WTC11 (cell line): ENCODE measurements at places on chromosomes 2 and 18.

DNA sequence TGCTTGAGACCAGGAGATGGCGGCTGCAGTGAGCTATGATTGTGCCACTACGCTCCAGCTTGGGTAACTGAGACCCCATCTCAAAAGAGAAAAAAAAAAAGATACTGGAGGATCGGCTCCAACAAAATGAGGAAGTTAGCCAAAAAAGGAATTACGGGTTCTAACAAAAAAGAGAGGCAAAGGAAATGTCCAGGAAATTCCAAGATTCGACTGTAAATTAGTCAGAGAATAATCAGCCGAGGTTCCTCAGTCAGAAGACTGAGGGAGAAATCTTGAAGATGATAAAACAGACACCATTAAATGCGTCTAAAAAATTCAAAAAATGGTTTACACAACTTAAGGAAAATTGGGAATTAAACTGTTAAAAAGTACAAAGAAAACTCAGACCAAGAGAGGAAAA lies 89.5 kb downstream of the AAK1 start:
- no peak for DNase-seq

GRCh38 chr2:27494944-27495554 lies at the start of gene FNDC4:
TSS of gene FNDC4 (minus strand) at chr2:27495200. CDS start at chr2:27494679, 521 bp downstream.
- peak; percentile 68 for DNase-seq

GRCh38 chr2:70399046-70399445 lies 97.2 kb upstream of the FAM136A start:
- no peak for DNase-seq

GRCh38 chr2:68044099-68044498 lies 18.7 kb downstream of the C1D start:
- DNase-seq, result no peak

DNA sequence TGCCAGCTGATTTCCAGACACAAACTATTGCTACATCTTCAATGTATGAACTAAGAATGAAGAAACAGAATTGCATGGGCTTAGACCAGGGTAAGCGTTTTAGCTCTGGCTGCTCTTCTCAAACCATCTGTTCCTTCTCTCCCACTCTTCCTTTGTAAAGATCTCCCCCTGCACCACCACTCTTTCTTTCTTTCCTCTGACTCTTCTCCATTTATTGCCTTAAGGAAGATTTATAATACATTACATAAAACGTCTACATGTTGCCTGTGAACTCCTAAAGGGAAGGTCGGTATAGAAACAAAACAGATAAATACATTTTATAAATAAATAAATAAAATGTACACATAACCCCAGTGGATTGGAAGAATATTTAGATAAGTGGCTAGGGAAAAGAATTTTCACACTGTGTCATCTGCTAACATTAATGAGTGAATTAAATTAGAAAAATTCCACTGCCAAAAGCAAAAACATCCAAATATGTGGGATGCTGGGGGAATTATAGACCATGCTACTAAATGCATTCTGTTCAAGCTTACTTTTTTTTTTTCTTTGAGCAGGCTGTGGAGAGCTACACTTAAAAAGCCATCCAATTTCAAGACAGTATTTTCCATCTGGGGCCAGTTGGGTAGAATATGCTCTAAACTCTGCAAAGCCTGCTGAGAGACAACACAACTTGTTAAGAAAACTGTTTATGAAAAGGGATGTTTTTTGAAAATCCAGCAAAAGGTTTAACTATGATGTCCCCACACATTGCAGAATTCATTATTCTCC lies 41.5 kb downstream of the NCKAP5 start:
- no peak for DNase-seq

- peak; percentile 57 for DNase-seq
Measured at GRCh38 chr18:48543228-48543627, 4.4 kb downstream of the CTIF start.

GRCh38 chr2:233443511-233444183 lies 89.4 kb downstream of the DGKD start:
- peak; percentile 80 for DNase-seq

DNA sequence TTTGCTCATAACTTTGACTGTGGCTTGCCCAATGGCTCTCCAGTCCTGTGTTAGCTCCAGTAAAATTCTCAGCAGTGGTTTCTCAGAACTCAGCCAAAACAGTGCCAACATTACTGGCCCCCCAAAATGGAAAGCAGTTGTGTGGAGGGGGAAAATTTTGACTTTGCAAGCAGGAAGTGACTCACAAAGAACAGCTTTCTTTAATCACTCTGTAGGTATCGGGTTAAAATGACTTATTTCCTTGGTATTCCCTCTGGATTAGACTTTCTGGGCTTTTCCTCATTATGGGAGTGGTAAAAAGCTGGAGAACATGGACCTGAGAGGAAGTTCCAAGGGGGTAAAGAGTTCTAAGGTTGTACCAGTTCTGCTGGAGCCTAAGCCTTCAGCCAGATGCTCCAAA lies 175.7 kb upstream of the RND3 start:
- no peak for DNase-seq

DNA sequence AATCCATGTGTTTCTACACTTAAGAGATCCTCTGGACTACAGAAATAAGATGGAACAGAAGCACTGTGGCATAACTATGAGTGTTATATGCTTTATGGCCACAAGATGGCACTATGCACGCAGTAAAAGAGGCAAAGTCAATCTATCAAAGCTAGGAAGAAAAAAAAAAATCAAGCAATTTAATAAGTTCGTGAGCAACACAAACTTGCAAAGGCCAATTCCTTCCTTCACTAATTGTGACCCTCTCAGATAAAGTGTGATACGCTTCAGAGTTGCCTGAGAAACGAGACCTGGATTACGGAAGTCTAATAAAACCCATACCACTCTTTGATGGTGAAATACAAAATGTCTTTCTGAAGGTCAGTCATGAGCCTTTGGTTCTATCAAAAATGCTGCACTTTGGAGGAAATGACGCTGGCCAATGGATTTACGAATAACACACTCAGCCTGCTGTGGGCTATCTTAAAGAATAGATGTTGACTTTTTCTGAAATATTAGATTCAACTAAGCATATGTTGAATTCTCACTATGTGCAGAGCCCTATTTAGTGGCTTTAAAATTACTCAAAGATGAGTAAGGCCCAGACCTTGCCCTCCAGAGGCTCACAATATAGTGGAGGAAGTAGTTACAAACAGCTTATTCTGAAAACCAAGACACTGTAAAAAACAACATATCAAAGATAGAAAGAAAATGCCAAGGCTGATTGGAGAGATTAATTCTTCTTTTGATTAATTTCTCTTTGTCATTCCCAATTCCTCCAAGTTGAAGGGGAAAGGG lies 35.5 kb upstream of the TTR start:
- DNase-seq, result peak; percentile 24

- no peak for DNase-seq
Measured at GRCh38 chr18:13186687-13187086, 31.9 kb upstream of the LDLRAD4 start.

DNA sequence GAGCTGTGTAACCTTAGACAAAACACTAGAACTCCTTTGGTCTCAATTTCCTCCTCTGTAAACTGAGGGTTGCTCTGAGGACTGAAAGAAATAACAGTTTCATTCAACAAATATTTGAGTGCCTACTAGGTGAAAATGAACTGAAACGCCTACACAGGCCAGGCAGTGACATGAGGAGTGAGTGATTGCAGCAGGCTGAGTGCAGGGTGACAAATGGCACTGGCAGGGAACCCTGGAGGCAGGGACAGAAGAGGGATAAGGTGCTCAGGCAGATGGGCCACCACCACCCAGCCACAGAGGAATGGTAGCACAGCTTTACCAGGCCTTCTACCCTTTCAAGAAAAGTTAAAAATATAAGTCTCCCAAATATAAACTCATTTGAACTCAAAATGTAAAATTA lies 11.5 kb upstream of the RNU4ATAC start:
- DNase-seq, result no peak

GRCh38 chr2:26579025-26579722 lies 62.0 kb downstream of the CIB4 start:
- DNase-seq, result no peak

- DNase-seq, result no peak
Measured at GRCh38 chr2:31319406-31320175, 85.6 kb downstream of the EHD3 start.

DNA sequence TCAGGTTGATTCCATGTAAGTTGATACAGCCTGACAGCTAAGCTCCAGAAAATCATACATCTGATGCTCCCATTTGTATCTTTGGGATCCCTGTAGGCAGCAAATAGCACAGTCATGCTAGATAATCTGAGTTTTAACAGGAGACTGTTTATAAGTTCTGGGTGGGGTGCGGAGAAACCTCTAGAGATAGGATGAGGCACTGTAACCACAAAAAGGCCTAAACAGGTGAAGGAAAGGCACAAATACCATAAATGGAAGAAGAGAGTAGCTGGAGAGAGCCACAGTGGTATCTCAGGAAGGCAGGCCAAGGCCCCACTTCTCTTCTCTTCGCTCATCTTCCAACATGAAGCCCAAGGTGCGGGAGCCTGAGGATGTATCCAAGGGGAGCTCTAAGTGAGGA lies 18.1 kb upstream of the B4GALT6 start:
- no peak for DNase-seq

DNA sequence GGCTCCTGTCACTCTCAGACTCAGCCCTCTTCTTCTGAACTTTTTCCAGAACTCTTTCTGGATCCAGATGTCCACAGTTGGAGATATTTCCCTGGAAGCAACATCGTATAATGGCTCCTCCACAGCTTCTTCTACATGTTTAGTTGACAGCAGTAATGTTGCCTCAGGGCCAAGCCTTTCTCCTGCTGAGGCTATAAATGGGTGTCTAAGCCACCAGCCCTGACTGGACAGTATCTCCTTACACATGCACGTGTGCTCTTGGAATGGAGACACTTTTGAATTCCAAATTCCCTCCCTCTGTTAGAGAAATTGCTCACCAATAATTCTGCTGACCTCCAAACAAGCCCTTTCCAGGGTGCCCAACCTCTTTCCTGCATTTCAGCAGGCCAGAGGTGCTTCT lies 156.2 kb upstream of the PIK3C3 start:
- no peak for DNase-seq

DNA sequence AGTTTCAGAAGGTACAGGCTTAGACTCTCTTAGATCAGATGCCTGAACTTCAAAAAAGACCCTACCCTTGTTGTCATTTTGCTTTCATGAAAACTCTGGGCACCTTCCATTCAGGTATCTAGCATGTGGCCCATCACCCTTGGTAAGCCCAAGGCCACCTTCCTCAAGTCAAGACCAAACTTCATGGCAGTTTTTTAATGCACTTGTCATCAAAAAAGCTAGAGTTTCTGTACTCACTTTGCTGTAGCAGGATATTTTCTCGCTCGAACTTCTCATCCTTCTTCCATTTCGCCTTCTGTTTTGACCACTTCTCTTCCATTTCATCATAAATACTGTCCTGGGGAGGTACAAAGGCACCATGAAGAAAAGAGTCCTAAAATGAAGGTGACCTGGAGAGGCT lies 48.2 kb downstream of the FLACC1 start:
- DNase-seq, result no peak

GRCh38 chr2:235116885-235117492 lies 165.2 kb downstream of the SH3BP4 start:
- no peak for DNase-seq

GRCh38 chr2:184849516-184849915 lies 251.2 kb downstream of the ZNF804A start:
- DNase-seq, result no peak

GRCh38 chr2:95392730-95393455 lies 9.6 kb upstream of the FAHD2A start:
- peak; percentile 56 for DNase-seq
